ENCODE measurements at places on chromosomes 7 and 10. TPM values are rescaled to one million over a fixed set of nuclear protein-coding genes. Genes with fewer than 3 reads are reported as not detected.

GRCh38 chr10:44923611-44924010, 12.5 kb downstream of the TMEM72 start:
- DNase-seq = no peak

- no peak for DNase-seq
These were observed 182.9 kb upstream of the INHBA start for GRCh38 chr7:41885748-41886147.

DNA sequence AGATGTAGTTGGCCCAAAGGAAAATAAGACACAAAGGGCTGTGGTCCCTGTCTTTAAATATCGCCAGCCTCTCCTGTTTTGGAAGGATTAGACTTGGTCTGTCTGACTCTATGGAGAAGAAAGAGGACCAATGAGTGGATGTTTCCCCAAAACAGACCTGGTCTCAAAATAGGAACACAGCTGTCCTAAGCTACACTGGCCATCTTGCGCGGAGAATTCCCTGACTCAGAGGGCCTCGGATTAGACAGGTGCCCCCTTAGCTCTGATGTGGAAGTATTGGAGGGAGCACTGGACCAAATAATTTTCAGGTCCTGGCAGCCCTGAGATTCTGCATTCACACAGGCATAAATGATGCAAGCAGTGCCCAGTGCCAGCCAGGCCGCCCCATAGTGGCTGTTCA, 56.1 kb downstream of the CHST15 start:
- DNase-seq = no peak

Gene SAP25
- 0.81 TPM for polyA plus RNA-seq

DNA sequence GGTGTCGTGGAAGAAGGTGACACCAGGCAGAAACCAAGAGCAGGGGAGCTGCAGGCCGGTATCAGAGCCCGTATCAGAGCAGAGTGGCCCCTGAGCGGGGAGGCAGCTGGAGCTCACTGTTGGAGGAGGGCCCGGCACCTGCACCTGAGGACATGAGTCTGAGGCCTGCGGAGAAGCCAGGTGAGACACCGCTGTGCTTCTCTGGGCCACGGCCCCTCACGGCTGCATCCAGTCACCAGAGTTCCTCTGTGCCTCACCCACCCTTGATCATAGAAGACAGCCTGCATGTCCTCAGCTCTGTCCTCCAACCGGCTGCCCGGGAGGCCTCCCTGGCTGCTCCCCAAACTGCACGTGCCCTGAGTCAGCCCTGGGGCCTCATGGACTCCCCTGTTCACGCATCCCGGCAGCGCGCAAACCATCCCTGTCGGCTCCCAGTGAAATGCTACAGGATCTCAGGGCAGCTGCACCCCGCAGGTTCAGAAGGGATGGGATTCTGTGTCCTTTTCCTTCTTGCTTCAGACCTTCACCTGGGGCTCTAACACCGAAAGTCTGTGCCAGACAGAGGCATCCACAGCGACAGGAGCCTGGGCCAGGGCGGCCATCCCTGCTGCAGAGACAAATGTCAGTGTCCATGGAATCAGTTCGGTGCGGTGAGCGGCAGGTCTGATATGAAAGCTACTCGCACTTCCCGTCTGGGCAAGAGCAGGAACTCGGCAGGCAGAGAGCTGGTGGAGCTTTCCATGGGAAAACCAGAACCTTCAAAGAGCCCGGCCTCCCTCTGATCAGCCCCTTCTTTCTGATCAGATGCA, 111.9 kb upstream of the FAM20C start:
- peak; percentile 67 for DNase-seq

DNA sequence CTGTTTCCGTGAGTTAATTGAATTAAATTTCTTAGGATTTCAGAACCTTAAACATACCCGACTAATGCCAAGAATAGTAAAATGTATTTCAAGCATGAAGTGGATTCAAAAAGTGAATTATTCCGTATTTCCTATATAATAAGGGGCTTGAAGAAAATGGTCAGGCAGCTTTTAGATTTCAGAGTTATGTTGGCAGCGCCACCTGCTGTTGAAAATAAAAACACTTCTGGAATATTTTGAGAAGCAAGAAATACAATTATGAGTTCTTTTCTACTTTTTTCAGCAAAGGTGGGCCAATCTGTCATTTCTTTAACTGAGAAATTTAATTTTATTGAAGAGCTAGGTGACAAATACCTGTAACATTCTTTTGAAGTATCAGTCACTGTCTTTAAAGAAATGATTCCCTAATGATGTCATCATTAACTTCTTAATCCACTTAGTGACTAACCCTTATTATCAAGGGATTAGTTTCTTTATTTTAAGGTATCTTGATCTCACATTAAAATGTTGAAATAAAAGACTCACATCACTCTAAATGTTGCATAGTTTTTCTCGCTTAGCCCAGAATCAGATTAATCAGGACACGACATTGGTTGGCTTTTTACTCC, 36.6 kb upstream of the AGR3 start:
- peak; percentile 83 for DNase-seq

DNA sequence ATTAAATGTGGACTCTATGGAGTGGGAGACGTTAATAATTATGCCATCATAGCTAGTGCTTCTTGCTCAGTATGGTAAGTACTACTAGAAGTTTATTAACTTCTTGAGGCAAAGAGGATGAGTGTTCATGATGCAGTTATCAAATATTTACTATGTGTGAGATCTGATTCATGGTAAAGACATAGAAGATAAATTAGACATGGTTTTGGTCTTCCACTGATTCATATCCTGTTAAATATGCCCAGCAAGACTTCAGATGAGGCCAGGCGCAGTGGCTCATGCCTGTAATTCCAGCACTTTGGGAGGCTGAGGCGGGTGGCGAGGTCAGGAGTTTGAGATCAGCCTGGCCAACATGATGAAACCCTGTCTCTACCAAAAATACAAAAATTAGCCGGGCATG, 547.1 kb upstream of the ANKRD30A start:
- DNase-seq = no peak

GRCh38 chr7:148419856-148420832, 170.4 kb upstream of the C7orf33 start:
- DNase-seq = peak; percentile 78

DNA sequence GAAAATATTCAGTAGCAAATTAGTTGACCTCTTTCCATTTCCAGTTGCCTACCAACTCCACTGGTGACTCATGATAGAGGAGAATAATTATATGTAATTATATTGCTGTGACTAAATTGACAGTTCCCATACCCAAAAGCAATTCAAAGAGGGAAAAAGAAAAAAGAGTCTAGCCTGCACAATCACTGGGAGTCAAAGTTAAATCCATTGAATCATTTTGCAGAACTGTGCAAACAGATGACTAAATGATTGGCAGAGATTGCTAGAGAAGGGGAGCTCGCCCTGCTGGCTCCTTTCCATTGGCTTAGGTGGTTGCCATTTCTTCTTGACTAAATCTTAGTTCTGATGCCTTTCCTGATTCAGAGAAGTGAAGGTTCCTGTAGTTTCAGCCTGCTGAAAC, 1228.6 kb upstream of the SORCS1 start:
- DNase-seq = no peak
